Non-pigmented ciliary epithelial cell (primary cell): ENCODE measurements at places on chromosomes 2 and 18.

DNA sequence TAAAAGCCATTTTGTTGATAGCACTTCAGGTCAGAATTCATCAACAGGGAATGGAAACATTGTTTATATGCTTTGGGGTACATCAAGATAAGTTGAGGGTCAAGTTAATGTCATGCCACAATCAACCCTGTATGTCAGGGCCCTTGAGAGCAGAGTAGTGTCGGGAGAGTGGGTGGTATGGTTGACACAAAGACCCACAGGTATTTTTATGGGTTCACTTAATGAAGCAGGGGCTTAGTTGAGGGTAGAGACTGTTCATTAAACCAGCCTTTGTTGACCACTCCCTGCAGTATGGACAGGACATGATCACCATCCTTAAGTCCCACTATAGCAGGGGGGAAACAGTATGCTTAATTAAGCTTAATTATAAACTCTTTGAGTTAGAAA is 5.7 kb downstream of the RPL37A start:
- DNase-seq: no peak

- DNase-seq: no peak
These were observed 48.0 kb downstream of the KCNIP3 start for GRCh38 chr2:95345081-95345562.

DNA sequence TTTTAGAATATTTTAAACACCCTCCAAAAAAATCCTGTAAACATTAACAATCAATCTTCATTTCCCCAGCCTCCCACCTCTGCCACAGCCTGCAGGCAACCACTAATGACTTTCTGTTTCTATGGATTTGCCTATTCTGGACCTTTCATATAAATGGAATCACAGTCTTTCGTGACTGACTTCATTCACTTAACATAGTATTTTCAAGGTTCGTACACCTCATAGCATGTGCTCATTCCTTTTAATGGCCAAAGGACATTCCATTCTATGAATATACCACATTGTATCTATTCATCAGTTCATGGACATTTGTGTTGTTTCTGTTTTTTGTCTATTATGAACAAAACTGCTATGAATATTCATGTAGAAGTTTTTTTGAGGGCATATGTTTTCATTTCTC is 48.5 kb downstream of the NAT8 start:
- DNase-seq: no peak

GRCh38 chr18:38421021-38421420 is 855.4 kb upstream of the CELF4 start:
- no peak for DNase-seq

DNA sequence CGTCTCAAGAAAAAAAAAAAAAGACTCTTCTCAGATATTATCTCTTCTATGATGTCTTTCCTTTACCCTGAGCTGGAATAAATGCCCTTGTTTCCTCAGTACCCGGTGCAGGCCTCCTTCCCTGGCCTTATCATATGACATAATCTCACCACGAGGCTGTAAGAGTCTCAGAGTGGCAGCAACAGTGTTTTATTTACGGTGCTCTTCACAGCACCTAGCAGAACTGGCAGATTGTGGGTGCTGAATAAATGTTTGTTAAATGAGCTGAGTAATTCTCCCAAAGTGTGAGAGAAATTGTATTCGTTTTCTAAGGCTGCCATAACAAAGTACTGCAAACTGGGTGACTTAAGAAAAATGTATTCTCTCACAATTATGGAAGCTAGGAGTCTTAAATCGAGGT is 82.8 kb upstream of the CD28 start:
- DNase-seq: no peak
